ENCODE measurements at places on chromosomes 16 and 17.

DNA sequence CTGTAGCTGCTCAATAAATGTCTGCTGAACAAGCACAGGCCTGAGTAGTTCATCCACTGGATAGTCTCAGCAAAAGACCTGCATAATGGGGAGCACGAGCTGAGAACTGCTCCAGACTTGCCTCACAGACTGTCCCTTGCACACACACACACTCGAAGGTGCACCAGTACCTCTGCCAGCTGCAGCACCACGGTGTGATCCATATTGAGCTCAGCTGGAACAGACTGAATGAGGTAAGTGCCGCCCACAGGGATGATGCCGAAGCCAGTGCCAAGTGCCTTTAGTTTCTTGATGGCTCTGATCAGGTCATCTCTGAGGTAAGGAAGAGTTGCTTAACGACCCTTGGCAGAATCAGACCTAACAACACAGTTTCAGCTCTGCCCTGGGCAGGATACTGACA lies 11.6 kb downstream of the SNF8 start:
- DNase-seq: no peak

GRCh38 chr17:50457621-50458020 lies 11.1 kb downstream of the CHAD start:
- DNase-seq: no peak

GRCh38 chr17:43044024-43044423 lies 19.0 kb downstream of the RND2 start:
- no peak for DNase-seq

GRCh38 chr16:86322283-86322682 lies 188.0 kb upstream of the FOXF1 start:
- no peak for DNase-seq

Measured in retinal pigment epithelial cell (primary cell).